ENCODE measurements at places on chromosomes 5 and 9.

GRCh38 chr9:125904155-125904851 is 157.1 kb downstream of the PBX3 start:
- DNase-seq = no peak

- no peak for DNase-seq
These were observed 42.8 kb upstream of the PDE8B start for GRCh38 chr5:77167695-77168121.

GRCh38 chr5:140741967-140742366 is 41.7 kb downstream of the ZMAT2 start:
- DNase-seq = no peak

GRCh38 chr9:98339987-98340800 is 84.7 kb upstream of the TBC1D2 start:
- no peak for DNase-seq

DNA sequence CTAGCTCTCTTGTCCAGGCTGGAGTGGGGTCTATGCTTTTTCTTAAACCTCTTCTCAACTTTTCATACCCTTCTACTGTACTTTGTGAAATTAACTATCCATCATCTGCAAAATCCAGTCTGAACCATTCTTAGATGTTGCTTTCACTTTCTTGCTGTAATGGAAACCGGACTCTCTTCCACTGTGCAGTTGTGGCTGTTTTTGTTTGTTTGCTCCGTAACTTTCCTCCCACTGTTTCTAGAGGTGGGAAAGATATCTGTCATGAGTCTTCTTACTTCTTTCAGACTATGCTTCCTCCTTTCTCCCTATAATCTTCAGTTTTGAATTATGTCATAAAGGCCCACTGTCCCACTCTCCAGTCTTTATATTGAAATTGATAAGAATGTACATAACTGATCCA is 6.5 kb downstream of the TNPO1 start:
- no peak for DNase-seq

GRCh38 chr9:115980976-115981375 is 172.6 kb upstream of the PAPPA start:
- DNase-seq = no peak

DNA sequence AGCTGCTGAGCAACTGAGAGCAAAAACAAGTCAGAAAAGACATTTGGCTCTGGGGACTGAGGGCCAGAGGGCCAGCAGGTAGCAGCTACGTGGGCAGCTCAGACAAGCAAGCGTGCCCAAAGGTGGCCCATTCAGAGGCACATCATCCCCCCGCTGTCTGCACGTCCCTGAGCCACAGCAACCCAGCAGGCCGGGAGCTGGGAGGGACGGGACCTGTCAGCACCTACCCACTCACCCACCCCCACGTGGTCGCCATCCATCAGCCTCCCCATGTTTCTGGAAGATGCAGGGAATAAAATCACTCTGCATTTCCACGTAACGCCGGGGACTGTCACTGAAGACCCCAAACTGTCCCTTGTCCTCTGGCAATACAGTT is 167.8 kb downstream of the COL23A1 start:
- DNase-seq = no peak

- DNase-seq = no peak
These were observed 12.6 kb upstream of the FAM163B start for GRCh38 chr9:133621725-133622267.

DNA sequence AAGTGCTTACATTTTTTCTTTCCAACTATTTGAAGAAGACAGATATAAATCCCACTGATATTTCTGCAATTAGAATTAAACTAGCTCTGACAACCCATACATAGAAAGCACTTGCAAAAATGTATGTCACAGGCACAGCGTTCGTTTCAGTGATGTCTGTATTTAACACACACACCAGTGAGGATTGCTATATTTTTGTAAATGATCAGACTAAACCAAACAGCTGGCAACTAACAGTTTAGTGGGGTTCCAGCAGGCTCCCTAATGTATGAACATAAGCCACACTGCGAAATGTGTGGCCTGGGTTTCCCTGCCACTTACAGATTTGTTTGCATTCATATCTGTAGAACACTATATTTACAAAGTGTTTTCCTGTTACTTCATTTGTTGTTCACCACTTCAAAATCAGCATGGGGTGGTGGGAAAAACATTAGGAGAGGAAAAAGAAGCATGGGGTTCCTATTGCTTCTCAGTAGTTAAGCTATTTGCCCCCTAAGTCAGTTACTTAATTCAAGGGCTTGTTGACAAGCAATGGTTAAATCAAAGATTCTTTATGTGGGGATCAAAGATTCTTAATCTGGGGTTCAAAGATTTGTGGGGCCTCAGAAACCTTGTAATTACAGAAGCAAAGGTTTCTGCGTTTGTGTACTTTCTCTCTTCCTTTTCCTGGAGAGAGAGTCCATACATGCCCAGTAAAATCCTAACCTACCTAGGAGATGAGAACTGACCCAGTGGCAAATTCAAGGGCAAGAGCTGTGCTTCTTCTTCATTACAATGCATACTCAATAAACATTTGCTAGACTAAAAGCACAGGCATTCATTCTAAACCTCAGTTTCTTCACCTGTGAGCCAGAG is 27.1 kb downstream of the ZNF608 start:
- DNase-seq = no peak

DNA sequence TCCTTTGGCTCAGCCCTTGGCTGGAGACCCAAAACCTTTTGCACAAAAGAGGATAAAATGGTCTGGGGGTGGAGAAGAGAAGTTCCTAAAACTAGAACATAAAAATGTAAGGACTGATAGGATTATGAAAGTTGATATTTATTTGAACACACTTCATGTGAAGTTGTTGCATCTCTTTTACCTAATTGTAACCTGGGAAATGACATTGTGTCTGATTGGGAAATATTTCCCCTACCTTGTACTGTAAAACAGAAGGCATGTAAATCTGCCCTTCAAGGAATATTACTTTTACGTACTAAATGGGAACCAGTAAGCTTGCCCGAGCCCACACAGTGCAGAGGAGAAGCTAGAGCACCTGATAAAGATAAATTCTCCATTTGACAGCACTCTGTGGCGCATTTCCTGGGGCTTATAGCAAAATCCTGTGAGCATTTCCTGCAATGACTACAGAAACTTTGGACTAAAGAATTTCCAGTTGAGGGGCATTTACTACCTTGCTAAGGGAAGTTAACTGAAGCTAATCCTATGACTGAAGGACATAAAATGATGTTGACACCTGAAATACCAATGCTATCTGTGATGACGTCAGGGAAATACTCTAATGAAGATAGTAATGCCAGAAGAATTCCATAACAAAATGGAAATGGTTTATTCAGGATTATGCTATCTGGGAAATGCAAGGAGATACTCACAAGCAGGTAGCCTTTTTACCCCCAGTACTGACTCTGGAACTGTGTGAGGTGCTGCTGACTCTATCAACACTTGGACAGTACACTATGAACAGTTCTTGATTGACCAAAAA is 78.3 kb upstream of the LIFR start:
- DNase-seq = no peak

DNA sequence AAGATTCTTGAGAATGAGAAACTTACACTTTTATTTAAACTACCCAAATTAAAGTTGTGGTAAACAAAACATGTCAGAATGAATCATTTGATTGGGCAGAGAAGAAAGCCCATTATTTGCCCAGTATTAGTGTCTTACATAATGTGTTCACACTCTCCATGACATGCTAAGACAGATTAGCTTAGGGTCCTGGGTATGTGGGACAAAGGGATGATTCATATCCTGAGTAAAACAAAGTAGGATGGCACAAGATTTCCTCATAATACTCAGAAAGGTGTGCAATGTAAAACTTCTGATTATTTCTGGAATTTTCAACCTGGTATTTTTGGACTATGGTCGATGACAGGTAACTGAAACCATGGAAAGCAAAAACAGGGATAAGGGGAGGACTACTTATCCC is 183.9 kb upstream of the POU5F2 start:
- no peak for DNase-seq

GRCh38 chr5:168451565-168451964 is 34.7 kb upstream of the RARS1 start:
- no peak for DNase-seq

DNA sequence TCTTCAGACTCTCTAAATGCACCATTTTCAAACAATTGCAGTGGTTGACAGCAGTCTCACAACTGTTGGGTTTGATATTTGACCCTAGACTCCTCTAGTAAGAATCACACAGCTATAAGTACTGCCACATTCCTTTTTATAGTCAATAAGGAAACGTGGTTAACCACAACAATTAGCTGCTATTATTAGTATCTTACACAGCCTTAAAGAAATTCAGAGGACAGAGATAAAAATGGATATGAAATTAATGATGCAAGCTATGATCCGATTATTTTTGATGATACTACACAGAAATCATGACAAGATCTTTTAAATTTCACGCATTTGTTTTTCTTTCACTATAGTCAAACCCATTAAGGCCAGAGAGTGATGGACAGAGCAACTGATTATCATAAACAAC is 288.6 kb upstream of the C9orf72 start:
- no peak for DNase-seq

DNA sequence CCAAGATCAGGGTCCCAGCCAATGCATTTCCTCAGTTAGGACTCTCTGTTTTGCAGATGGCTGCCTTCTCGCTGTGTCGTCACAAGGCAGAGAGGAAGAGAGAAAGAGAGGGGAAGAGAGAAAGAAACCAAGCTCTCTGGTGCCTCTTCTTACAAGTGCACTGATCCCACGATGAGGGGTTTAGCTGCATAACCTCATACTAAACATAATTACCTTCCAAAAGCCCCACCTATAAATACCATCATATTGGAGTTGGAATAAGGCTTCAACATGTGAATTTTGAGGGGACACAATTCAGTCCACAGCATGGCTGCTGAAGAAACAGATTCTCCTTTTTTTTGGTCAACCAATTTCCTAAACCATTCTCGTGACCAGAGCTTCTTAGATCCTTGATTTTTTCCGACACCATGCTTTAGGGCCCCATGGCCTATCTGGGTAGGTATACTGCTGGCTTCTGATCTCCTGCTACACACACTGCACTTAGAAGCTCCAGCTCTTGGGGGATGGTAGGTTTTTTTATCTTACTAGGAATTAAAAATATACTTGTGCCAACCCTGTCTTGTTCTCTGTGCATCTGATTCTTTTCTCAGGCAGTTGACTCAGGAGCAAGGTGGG is 5.1 kb downstream of the CAMK4 start:
- DNase-seq = no peak

GRCh38 chr5:37665272-37665671 is 174.6 kb downstream of the GDNF start:
- DNase-seq = no peak

DNA sequence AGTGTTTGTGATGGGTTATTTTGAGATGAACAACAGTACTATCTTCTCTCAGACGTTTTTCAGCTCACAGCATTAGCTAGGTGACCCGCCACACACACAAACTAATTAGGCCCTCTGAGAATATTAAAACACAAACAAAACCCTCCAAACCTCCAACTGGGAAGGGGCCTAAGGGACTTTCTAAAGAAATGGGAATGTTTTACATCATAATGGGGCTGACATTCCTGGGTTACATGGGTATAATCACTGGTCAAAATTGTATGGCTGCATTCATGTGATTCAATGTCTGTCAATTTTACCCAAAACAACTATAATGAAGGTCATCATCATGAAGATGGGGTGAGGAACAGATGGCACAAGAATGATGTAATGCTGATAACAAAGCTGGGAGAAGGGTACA is 59.6 kb downstream of the SPTLC1 start:
- DNase-seq = no peak

DNA sequence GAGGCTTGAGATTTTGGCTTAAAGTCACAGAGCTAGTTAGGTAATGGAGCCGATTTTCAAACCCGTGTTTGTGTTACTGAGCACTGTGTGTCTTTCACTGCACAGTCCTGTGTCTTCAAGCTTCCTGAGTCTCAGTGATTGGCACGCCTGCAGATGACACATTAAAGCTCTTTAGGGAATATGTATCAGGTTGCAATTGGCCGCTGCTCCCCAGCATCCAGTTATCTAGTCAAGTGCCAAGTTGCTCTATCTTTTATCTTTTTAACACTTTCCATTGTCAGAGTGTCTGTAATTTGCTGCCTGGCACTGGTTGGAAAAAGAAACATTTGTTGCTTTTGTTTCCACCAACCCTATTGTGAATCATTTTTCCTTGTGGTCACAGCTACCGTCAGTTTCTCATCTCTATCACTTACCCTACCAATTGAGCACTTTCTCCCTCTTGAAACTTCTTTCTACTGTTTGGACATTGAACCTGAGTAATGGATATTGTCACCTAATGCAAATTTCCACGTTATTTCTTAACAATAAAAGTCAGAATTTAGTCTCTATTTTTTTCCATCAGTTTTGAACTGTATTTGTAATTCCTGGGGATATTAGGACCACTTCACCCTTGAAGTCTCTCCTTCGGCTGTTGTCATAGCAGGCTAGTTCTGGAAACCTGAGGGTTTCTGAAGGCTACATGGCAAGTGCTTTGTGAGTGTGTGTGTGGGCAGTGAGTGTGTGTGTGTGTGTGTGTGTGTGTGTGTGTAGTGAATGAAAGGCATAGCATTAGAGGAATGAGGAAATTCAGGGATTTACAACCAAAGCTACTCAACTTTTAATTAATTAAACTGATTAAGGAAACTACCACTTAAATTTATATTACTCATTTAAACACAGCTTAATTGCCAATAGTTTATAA is 274.3 kb downstream of the ISL1 start:
- DNase-seq = peak; percentile 47

GRCh38 chr9:127505396-127506116 is 54.2 kb downstream of the LRSAM1 start:
- DNase-seq = no peak

DNA sequence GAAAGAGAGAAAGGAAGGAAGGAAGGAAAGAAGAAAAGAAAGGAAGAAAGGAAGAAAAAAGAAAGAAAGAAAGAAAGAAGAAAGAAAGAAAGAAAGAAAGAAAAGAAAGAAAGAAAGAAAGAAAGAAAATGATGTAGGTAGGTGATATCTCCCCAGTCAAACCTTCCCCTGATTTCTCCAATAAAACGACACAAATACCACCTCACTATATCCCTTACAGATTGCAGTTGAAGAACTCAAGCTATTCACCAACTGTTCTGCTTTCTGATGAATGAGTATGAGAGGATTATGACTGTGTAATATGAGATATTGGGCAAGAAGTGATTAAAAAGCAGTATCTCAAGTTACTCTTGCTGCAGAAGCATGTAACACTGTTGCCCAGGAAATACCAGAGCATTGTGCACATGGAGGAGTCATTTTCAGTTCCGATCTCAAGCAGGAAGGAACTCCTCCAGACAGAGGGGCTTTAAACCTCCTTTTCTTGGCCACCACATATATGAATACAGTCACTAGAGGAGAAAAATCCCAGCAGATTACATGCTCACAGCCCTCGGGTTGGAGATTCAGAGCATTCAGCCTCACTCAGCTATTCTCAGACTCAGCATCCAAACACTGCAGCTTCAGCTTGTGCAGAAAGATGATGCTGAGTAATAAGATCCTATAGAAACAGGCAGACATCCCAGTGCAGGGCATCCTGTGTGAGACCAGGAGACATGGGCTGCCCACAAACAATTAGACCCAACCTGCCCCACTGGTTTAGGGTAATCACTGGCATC is 61.4 kb downstream of the UGCG start:
- peak; percentile 96 for DNase-seq

- DNase-seq = no peak
These were observed 73.6 kb upstream of the TGFBR1 start for GRCh38 chr9:99031319-99031718.

Measured in NCI-H524 (cell line).